Spinal cord (tissue), 10 donors: ENCODE measurements at places on chromosomes 6 and 20.

DNA sequence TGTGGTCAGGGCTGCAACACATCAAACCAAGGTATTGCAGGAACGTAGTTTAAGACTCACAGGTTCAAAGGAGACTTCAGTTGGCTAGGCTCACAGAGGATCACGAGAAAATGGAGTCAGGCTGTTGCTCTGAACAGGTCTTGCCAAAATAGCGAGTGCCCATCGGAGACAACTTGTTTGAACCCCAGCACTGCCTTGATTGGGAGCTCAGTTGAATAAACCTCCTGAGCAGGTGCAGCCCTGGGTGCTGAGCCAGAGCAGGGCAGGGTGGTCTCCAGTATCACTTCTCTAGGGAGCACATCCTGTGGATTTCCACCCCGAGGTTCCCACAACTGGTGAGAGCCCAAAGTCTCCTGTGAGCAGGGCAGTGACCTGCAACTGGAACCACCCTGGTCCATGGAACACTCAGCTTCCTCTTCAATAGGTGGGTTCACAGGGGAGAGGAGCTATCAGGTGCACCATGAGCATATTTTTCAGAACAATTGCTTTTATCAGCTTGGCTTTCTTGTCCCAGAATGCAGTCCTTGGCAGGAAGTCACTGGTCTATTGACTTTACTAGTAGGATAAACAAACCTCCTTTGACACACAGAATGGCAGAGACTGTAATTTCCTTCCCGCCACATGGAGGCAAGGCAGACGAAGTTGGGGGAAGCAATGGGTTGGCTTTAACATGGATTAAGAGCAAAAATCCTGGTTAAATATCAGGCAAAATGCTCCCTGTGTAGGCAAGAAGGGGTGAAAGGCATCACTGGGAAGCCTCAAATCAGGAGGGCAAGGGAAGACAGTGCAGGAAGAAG, 267.7 kb upstream of the FOXQ1 start:
- DNase-seq: no peak

GRCh38 chr6:111550953-111551352, 54.7 kb downstream of the TRAF3IP2 start:
- DNase-seq: no peak

- DNase-seq: no peak
These were observed 264.3 kb upstream of the PLN start for GRCh38 chr6:118283766-118284165.

DNA sequence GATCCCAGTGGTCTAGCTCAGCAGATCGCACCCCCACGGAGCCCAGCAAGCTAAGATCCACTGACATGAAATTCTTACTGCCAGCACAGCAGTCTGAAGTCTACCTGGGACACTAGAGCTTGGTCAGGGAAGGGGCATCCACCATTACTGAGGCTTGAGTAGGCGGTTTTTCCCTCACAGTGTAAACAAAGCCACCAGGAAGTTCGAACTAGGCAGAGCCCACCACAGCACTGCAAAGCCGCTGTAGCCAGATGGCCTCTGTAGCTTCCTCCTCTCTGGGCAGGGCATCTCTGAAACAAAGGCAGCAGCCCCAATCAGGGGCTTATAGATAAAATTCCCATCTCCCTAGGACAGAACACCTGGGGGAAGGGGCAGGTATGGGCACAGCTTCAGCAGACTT, 18.8 kb downstream of the FRK start:
- no peak for DNase-seq

DNA sequence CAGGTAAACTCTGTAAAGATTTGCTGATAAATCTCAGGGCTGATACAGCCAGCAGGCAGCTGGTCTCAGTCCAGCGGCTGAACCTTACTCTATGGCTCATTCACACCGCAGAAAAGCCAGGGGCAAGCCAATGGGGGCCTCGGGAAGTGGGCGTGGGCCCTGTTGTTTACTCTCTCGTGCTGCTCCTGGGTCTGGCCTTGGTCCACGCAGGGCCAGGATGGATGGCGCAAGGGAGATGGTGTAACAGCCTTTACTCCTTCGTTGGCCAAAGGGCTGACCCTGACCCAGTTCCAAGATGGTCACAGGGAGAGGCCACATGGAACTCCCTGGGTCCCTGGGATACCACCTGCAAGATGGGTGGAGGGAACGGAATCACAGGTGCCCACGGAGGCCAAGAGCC, 16.2 kb downstream of the KCNK17 start:
- no peak for DNase-seq

DNA sequence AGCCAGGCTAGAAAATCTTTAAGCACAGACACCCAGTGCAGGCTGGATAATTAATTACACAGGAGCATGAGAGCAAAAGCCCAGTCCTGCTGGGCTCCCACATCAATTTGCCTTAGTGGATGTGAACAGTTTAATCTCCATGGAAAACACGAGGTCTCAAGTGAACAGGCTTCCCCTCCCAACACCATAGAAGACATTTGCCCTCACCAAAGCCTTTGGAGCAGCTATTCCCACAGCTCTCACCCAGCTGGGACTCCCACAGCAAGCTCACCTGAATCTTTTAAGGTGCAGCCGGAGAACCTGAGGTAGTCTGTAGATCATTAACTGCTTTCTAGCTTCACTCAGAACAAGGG, 12.0 kb downstream of the TOMM6 start:
- DNase-seq: no peak

- DNase-seq: no peak
These were observed 2.0 kb upstream of the VARS1 start for GRCh38 chr6:31797588-31797987.
